ENCODE measurements at places on chromosomes 6 and 20.

DNA sequence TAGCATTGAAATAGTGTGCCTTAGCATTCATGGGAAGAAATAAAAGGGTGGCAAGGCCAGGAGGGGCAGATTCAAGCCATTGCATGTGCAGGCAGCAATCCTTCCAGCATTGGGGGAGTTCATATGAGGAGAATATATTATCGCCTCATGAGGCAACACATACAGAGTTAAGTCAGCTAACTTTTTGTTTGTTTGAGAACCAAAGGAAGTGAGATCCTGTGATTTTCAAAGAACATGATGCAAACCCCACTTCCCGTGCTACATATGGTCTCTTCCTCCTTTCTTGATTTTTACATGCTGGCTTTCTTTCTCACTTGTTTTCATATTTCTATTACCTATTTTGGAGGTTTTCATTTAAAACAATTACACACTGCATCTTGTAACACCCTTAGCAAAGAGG is 579.7 kb upstream of the ARID1B start:
- DNase-seq, result no peak

DNA sequence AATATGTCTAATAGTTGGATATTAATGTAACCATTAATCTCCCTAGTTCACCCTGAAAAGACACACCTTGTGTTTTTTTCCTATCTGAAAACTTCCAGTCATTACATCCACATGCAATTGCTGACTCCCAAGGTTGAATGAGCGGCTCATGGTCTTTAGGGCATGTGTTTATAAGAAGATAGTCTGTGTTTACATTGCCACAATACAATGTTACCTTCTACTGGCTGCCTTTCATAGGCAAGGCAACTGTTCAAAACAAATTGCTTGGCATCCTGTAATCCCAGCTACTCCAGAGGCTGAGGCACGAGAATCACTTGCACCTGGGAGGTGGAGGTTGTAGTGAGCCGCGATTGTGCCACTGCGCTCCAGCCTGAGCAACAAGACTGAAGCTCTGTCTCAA is 86.8 kb upstream of the SHLD1 start:
- no peak for DNase-seq

DNA sequence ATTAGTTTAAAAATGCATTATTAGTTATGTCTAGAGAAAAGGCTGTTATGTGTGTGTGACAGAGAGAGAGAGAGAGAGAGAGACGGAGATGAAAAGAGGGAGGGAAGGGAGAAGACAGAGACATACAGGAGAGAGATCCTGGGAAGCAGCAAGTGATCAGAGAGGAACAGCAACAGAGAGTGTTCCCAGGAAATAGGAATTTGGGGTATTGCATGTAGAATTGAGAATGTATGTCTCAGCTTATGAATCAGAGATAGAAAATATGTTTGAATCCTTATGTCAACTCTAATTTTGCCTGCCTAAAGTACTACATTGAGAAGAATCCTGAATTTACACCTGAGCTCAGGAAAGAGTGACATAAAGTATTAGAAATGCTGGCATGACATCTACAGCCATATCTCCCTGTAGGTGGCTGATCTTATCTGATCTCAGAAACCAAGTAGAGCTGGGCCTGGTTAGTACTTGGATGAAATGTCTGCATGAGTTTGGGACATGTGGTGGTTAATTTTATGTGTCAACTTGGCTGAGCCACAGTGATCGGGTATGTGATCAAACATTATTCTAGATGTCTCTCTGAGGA is 130.6 kb downstream of the TENT5A start:
- DNase-seq, result no peak

DNA sequence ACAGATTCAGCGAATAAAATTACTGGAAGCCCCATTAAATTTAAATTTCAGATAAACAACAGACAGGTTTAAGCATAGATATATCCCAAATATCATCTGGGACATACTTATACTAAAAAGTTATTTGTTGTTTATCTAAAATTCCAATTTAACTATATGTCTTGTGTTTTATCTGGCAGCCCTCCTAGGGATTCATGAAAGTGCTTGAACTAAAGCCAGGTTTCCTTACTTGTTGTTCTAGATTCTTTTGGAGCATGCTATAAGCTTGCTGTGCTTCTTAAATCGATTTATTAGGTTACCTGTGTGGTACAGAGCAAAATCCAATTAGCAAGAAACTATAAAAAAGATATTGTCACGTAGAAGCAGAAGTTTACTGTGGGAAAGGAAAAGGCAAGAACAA is 202.5 kb upstream of the GMDS start:
- no peak for DNase-seq

DNA sequence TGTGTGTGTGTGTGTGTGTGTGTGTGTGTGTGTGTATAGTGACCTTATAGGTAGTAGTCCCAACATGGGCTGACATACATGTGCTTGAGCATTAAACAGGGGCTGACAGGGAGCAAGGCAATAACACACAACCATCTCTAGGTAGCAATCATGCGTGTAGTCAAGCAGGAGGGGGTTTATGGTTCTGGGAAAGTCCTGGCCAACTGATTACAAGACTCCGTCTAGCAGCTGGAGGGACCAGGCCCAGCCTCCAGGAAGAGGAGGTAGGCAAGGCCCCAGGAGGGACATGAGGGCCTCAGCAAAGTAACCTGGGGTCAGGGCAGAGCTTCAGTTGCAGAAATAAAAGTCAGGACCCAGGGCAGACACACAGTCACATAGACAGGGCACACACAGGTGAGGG is 60.6 kb upstream of the E2F3 start:
- DNase-seq, result no peak

GRCh38 chr6:90463359-90463758 is 123.5 kb downstream of the MAP3K7 start:
- DNase-seq, result no peak

GRCh38 chr6:100262086-100262485 is 202.6 kb downstream of the SIM1 start:
- DNase-seq, result no peak

DNA sequence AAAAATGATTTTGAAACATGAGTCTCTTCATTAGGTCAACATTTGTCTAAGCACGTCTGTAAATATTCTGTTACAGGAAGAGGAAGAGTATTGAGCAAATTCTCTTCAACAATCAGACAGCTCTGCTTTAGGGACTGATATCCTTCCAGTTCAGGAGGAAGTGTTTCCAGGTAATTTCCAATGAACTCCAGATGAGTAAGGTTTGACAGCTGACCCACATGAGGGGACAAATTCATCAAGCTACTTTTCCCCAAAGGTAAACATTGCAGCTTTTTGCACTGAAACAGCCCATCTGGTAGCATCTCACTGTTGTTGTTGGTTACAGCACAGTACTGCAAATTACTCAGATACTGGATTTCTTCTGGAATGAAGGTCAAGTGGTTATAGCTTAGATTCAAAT is 18.1 kb downstream of the ENPP1 start:
- DNase-seq, result no peak

GRCh38 chr6:166465671-166466087 is 82.9 kb upstream of the MPC1 start:
- peak; percentile 55 for DNase-seq

DNA sequence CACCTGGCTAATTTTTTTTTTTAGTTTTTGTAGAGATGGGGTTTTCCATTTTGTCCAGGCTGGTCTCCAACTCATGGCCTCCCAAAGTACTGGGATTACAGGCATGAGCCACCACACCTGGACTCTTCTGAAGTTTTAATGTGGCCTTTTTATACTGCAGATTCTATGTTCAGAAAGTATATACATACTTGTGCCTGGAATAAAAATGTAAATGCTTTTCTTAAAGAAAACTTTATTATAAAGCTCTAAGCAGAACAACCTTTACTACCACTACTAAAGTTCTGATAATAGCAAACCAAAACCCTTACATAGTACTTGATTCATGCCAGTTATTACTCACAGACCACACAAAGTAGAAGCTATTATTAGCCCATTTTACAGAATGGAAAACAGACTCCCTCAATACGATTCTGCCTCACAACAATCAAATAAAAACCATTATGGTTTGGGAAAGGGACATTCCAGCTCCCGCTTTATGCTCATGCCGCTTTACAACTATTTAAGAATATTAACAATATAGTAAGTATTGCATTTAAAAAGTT is 5.3 kb downstream of the PHIP start:
- no peak for DNase-seq

DNA sequence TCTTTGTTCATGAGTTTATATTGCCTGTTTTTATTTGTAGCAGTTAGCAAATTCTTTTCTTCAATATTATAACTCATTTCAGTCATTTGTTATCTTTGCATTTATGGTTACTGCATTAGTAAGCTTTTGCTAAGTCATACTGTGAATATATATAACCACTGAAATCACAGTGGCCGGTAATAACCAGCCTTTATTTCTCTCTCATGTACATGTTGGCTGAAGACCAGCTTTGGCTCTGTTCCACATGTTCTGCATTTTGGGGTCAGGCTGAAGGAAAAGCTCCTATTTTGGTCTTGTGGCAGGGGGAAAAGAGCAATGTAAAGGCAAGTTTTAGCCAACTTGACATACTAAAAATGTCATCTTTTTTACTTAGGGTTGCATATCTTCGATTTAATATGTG is 276.3 kb downstream of the BCKDHB start:
- no peak for DNase-seq

DNA sequence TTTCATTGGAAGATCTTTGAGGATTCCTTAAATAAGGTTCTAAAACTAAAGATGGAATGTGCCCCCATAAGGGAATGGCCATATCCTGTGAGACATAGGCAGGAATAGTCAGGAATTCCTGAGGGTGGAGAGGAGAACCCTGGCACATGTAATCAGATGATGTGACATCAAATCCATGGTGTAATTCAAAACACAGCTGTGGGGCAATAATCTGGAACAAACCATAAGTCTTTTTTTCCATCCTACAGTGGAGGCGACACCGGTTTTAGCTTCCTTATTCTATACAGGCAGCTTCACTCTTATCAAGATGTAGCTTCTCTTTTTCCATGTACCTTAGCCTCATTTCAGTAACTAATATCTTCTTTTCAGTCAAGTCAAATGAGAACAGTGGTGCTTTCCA is 133.6 kb upstream of the CITED2 start:
- DNase-seq, result no peak

GRCh38 chr20:17662333-17663039 is 19.6 kb downstream of the RRBP1 start:
- no peak for DNase-seq

DNA sequence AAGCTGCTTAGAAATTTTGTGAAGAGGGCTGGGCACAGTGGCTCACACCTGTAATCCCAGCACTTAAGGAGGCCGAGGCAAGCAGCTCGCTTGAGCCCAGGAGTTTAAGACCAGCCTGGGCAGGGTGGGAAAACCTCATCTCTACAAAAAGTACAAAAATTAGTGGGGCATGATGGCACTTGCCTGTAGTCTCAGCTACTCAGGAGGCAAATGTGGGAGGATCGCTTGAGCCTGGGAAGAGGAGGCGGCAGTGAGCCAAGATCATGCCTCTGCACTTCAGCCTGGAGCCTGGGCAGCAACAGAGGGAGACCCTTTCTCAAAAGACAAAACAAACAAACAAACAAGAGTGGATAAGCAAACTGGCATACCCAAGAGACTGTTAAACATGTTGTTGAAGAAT is 308.3 kb upstream of the ADGRB3 start:
- DNase-seq, result no peak

- no peak for DNase-seq
These were observed 20.1 kb downstream of the FRMD1 start for GRCh38 chr6:168058691-168059551.

DNA sequence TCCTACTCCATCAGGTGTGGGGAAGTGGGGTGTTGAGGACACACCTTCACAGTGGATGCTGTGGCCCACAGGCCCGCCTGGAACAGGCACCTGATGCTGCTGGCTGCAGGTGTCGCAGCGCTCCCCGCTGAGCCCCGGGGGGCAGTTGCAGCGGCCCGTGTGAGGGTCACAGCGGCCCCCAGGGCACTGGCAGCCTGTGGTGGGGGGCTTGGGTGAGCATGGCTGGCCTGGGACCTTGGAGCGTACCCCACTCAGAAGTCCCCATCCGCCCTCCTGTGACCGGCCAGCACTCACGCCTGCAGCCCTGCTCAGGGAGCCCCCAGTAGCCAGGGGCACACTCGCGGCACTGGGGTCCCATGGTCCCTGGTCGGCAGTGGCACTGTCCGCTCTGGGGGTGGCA is 19.2 kb downstream of the ADRM1 start:
- no peak for DNase-seq

DNA sequence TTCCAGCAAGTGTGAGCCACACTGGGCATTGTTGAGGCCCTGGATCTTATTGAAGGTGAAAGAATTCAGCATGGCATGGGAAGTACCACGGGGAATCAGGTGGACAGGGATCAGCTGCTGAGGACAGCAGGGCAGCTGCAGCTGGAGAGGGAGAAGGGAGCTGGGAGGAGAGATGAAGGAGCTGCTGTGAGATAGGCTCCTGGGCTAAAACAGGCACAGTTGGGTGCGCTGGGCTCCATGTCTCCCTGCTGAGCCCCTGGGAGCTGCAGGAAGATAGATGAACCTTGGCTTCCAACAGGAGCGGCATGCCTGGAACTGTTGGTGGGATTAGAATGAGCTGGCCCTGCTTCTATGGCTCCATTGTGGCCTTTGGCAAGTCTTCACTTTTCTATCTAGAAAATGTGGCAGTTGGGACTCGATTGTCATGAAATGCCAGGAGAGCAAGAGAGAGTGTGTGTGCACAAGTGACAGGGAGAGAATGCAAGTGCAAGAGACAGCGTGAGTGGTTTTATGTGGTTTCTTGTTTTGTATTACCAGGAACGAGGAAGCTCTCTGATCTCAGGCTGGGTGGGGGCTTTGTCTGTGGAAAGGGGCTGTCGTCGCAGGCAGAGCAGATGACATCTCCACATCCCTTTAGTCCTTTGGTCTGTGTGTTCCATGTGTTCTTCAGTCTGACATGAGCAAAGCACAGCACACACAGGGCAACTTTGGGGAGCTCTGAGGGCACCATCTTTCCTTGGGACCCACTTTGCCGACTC is 20.4 kb downstream of the SNPH start:
- DNase-seq, result no peak

- DNase-seq, result no peak
These were observed 70.8 kb downstream of the TPD52L1 start for GRCh38 chr6:125224231-125224861.

DNA sequence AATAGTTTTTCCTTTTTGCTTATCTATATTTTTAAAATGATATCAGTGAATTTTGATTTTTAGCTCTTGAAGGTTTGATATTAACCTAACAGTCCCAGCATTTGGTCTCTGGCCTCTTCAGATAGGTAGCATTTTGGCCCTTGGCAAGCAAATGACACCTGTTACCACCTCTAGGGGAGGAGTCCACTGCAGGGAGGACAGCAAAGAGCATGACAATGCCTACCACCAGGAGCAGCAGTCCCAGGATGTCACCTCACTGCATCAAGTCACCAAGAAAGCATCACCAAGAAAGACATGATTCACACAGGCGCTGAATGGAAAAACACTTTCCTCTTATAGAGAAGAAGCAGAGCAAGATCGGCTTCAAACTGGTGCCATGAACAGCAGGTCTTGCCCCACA is 224.3 kb downstream of the UBE3D start:
- no peak for DNase-seq

DNA sequence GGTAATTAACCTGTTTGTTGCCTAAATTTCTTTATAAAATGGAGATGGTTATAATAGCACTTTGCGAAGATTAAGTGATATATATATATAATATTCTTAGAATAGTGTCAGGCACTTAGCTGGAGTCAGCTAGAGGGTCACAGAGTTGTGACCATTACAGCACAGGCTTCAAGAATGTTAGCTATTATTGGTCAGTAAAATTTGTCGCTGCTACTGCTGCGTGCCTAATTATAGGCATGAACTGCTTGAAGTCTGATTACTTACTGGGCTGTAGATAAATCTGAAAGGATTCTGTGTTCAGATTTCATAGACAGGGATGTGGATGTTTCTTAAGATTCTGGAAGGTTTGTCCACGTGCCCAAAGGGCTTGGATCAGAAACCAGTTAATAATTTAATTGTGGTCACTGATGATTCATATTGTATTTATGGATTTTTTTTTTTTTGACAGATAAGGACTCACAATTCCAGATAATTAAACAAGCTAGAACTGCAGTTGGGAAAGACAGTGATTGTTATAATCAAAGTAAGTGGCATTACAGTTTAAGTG is 4.7 kb downstream of the SNRNP48 start:
- no peak for DNase-seq

Data from substantia nigra (tissue), 51 donors.